ENCODE measurements at places on chromosomes 4 and X.

DNA sequence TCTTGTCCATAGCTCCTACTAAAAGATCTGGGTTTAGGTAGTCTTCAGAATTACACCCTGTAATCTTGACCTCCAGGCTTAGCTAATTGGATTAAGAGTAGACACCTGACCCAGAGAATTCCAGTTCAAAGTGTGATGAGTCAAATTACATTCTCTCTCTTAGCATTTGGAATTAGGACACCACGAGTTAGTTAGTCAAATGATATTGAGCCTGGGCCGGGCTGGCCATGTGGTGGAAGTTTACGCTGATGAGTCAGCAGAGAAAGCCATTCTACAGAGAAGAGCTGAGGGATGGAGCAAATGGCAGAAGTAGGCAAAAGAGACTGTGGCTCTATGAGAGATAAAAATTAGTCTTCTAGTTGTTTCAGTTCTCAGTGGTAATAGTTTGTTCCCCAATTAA lies 31.1 kb downstream of the CEP44 start:
- peak; percentile 80 for DNase-seq

- DNase-seq, result peak; percentile 0
These were observed 162.8 kb downstream of the PPP1R2C start for GRCh38 chrX:42615161-42615563.

DNA sequence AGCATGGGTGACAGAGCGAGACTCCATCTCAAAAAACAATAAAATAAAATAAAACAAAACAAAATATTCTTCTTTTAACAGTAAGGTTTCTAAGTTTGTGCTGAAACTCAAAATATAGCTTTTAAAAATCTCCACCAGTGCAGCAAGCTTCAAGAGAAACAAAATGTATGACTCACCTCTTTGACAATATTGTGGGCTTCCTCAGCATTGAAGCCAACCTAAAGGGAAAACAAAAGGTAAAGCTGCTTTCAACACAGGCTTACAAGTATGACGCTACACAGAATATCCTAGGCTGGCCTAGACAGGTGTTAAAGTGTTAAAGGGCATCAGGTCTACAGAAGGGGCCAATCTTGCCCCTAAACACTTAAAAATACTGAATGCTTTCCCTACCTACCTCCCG lies 1.2 kb downstream of the DYNLT3 start:
- no peak for DNase-seq

- DNase-seq, result peak; percentile 43
These were observed 7.8 kb upstream of the PIGA start for GRCh38 chrX:15343075-15343476.

DNA sequence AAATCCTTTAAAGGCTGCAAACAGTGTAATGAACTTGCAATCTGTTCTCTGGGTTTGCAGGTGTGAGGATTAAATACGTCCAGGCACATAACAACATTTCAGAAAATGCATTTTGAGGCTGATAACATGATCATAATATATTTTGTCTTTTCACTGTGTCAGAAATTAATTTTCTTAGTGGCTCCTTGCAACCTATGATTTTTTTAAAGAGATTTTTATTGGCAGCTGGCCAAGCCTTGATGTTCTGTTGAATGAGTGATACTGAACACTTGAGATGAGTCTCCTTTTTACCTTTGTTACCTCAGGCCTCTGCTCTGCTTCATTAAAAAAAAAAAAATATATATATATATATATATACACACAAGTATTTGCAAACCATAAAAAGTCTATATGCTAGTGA lies 68.2 kb upstream of the TENM3 start:
- DNase-seq, result no peak

DNA sequence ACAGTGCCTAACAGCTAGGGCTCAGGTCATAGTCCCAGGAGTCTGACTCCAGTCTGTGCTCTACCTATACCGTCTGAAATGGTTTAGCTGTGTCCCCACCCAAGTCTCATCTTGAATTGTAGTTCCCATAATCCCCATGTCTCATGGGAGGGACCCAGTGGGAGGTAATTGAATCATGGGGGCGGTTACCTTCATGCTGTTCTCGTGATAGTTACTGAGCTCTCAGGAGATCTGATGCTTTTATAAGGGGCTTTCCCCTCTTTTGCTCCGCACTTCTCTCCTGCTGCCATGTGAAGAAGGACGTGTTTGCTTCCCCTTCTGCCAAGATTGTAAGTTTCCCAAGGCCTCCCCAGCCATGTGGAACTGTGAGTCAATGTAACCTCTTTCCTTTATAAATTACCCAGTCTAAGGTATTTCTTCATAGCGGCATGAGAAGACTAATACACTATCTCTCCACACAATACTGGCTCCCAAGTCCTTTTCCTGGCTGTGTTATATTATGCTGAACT lies 110.8 kb downstream of the AFAP1 start:
- peak; percentile 60 for DNase-seq

GRCh38 chr4:105666693-105667092 lies 41.8 kb downstream of the INTS12 start:
- no peak for DNase-seq

DNA sequence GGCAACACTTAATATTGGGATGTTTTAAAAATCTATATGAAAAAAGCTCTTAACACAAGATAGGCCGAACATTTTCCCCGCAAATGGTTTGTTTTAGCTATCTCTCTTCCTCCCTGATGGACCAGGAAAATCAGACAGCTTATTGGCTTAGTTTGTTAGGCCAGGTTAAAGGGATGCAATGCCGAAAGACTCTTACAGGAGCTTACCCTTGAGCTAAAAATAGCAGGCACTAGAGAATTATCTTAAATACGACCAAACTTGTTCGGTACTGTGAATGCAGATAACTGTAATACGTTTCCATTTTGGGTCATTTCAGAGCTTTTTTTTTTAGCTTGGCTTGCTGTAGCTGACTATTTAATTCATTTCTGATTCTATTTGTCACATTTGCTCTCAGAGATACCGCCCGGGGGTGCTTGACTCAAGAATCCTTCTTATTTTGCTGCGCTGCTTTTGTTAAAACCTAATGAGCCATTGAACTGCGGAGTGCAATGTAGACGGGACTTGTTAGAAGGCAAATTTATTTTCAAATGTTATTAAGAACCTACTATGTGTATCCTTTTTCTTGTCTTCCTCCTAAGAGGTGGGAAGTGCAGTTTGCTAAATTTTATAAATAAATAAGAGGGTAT lies 23.3 kb downstream of the PPARGC1A start:
- no peak for DNase-seq

DNA sequence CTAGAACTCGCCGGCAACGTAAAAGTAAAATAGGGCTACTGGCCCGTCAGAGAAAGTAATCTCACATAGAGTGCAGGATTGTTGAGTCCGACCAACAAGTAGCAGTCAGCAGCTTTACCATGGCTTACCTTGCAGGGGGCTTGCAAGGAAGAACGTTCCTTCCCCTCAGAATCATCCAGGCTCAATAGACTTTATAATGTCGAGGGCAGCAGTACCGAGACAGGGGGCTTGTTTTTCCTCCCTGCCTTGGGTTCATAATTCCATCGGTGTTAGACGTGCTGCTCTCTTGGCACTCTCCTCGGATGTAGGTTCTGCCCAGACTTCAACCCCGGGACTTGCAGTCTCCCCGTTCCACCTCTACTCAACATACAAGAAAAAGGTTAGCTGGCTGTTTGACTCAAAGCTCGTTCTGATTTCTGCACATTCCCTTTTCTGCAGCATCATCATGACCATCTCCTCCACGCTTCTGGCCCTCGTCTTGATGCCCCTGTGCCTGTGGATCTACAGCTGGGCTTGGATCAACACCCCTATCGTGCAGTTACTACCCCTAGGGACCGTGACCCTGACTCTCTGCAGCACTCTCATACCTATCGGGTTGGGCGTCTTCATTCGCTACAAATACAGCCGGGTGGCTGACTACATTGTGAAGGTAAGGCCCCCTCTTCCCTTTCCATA lies 1.5 kb downstream of the SLC10A4 start:
- DNase-seq, result no peak

DNA sequence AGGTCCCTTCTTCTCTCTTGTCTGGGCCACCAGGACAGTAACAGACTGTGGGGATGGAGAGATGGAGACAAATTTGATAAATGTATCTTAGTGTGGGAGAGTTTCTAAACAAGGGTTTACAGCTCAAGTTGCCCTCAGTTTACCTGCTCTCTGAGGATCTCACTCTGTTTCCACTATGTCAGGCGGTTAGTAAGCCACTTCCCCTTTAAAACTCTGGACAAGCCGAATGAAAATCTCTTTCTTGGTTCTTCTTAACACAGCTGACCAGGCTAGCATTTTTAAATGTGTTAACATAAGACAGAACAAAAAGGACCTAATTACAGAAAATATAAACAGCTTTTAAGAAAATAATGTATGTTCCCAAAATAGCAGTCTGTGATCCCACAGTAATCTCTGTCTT lies 2.9 kb upstream of the SCARB2 start:
- no peak for DNase-seq

DNA sequence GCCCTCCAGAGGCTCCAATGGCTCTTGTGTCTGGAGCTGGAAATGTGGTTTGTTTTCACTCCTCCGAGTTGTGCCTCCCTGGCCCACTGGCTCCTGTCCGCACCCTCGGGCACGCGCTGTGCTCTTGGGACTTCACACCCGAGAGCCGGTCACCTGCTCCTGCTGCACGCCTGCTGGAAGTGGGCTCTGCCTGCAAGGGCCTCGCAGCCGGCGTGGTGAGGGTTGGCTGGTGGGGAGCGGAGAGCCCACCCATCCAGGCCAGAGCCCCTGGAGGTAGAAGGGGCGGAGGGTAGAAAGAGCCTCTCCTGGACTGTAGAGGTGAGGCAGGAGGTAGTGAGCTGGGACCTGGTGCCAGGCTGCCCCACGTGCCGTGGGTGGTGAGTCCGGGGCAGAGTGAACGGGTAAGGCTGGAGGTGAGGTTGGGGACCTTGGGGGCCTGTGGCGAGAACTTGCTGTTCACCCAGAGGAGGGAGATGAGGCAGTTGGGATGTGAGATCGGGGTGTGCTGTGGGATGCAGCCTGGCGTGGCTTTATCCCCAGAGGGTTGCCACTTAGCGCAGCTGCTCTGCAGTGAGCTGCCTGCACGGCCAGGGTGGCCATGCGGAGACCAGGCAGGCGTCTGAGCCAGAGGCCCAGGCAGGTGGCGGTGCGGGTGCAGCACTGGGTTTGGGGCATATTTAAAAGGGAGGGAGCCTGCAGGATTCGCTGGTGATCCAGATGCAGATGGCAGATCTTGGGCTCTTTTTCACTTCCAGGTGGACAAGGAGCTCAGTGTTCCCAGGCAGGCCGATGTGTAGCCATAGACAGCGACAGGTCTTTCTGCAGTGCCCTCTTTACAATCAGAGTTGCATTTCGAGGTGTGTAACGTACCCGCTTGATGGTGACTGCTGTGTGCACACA lies 48.8 kb downstream of the PCGF3 start:
- no peak for DNase-seq

DNA sequence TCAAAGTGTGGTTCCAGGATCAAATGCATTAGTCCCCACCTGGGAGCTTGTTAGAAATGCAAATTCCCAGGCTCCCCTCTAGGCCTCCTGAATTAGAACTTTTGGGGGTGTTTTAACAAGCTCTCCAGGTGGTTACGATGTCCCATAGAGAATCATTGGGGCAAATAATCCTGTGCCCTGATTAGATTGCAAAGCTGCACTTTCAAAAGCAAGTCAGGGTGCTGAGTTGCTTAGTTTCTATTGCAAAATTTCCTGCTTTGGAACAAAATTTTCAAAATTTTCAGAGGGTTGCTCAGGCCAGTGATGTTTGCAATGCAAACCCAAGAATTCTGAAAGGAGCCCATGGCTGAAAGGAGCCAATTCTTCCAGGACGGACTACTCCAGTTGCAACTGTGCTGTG lies 71.0 kb downstream of the MGST2 start:
- DNase-seq, result peak; percentile 29

GRCh38 chr4:7609316-7609715 lies 174.6 kb upstream of the PSAPL1 start:
- DNase-seq, result no peak

GRCh38 chr4:132981611-132982010 lies 167.5 kb upstream of the PCDH10 start:
- no peak for DNase-seq

DNA sequence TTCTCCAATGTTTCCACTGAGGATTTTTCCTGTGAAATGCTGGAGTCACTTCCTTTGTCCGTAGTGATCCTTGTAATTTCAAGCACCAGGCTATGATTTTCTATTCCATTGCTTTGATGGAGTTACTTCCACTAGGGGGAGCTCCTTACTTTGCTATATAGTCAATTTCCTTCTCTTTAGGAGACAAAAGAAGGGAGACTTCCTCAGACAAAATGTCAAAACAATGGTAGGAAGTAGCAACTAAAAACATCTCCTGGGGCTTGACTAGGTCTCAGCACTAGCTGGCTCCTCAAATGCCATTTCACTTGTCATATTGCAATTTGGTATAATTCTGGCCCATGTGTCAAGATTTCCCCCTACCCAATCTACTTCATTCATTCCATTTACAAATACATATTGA lies 24.1 kb downstream of the ZCCHC12 start:
- DNase-seq, result peak; percentile 14

GRCh38 chr4:150217192-150217591 lies 138.9 kb downstream of the DCLK2 start:
- peak; percentile 88 for DNase-seq

DNA sequence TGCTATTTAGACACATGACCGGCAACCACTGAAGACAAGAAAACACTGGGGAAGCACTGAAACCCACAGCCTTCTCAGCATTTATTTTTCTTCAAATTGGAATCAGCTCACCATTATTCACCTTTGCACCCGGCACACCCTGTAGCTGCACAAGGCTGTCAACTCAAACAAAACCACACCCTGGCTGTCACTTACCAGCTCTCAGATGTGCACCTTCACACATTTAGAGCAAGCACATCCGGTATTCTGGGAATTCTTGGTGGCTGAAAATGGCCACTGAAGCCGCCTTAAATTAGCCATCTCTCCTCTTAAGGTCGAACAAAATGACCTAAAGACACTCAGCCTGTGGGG lies 5.9 kb downstream of the ZFYVE28 start:
- no peak for DNase-seq

DNA sequence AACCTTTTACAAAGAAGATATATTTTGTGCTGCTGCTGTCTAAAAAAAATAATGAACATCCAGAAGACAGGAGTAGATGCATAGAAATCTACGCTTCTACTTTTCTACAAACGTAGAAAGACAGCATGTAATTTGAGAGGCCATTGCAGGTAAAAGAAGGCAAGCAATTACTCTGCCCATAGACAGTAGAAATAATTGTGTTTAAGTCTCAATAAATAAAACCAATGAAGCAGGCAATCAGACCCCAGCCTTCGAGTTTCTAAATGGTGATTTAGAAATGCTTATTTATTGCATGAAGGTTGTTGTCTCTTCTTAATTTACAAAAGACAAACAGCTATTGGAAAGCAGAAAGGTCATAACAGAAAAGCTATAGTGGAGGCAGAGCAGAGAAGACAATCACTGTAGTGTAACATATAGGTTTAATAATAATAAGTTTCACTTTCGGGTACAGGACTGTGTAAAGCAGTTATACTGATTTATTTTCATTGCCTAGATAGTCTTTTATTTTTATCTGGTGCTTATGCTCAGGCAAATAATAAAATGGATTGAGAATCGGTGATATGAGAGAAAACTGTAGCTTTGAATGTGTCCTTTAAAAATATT lies 123.0 kb upstream of the TACR3 start:
- no peak for DNase-seq

- no peak for DNase-seq
These were observed 23.7 kb upstream of the PNPLA4 start for GRCh38 chrX:7950865-7951264.

GRCh38 chr4:77152421-77152820 lies 4.6 kb upstream of the CCNG2 start:
- DNase-seq, result peak; percentile 73

GRCh38 chr4:137299281-137299680 lies 233.0 kb downstream of the PCDH18 start:
- DNase-seq, result no peak

Data from foreskin fibroblast (primary cell).